ENCODE measurements at places on chromosomes 7 and 10. TPM values are rescaled to one million over a fixed set of nuclear protein-coding genes. Genes with fewer than 3 reads are reported as not detected.
A peak's percentile ranks its signal among the peaks of the same experiment; 100 is the strongest.

GRCh38 chr10:133261726-133262325, 14.8 kb downstream of the ADAM8 start:
- DNase-seq = peak; percentile 66

- peak; percentile 68 for DNase-seq
Measured at GRCh38 chr7:30142710-30143109, 7.9 kb downstream of the MTURN start.

- DNase-seq = no peak
Measured at GRCh38 chr7:42426163-42426562, 189.2 kb upstream of the GLI3 start.

The GDF2 gene
- total RNA-seq = not detected

DNA sequence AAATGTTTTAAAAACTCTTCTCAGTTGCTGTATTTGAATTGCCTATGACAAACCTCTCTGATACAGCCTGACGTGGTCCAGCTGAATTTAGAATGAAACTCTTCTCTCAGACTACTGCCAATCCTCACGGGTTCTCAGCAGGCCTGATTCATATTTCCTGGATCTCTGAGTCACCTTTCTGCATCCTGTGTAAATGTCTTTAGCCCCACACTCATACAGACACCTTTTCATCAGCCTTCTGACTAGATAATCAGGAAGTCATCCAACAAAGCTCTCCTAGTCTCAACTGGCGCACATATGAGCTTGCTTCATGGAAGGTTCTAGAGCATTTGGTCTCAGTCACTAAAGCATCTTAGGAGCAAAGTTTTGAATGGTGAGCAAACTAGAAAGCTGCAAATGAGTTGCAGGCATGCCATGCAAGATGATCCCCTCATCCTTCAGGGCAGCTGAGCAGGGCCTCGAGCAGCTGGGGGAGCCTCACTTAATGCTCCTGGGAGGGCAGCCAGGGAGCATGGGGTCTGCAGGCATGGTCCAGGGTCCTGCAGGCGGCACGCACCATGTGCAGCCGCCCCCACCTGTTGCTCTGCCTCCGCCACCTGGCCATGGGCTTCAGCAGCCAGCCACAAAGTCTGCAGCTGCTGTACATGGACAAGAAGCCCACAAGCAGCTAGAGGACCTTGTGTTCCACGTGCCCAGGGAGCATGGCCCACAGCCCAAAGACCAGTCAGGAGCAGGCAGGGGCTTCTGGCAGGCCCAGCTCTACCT, 182.8 kb downstream of the ARHGAP12 start:
- peak; percentile 89 for DNase-seq

- DNase-seq = no peak
Measured at GRCh38 chr7:99380823-99381663, 6.5 kb downstream of the ARPC1B start.

The CALCR gene
- total RNA-seq = not detected

DNA sequence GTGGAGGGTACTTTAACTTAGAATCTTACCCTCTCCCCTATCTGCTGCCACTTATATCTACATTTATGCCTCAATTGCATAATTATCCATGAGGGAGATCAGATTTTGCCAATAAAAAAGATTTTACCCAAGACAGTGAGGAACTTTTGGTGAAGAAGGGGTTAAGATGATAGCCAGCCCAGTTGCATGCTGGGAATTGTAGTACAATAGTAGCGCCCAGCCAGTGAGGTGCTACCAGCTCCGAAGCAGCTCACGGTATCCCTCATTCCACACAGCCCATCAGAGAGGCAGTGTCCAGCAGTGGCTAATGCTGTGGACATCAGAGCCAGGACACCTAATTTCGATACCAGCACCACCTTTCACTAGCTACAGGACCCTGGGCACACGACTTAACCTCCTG, 5.9 kb upstream of the LGI1 start:
- DNase-seq = peak; percentile 31

The SPACDR gene
- total RNA-seq = 0.49 TPM

- peak; percentile 36 for DNase-seq
Measured at GRCh38 chr10:44935201-44935965, 24.2 kb upstream of the RASSF4 start.

The C10orf90 gene
- not detected for total RNA-seq

- DNase-seq = no peak
Measured at GRCh38 chr7:151238924-151239836, 6.9 kb downstream of the CHPF2 start.

DNA sequence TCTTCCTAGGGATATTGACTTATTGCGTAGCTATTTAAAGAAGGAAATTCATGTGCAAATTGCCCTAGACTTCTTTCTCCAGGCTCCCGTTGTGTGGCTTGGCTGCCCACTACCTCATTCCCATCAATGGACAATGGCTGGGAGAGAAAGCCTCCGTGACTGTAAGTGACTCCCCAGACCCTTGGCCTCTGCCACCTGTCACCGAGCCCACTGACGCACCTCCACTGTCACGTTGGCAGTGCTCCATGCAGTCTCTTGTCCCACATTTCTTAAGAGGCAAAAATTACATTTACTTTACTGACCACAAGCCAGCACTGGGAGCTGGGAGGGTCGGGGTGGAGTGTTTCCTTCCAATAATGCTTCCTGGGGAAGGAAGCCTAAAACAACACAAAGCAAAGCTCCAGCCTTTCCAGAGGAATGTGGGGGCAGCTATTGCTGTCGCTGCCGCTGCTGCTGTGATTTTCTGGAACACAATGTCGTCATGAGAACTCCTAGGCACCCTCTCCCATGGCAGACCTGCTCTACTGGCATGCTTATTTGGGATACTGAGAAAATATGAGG, 89.7 kb upstream of the STEAP1B start:
- DNase-seq = peak; percentile 79

GRCh38 chr10:112643600-112644264, 196.7 kb downstream of the VTI1A start:
- DNase-seq = peak; percentile 58

The SFTPD gene
- not detected for total RNA-seq

DNA sequence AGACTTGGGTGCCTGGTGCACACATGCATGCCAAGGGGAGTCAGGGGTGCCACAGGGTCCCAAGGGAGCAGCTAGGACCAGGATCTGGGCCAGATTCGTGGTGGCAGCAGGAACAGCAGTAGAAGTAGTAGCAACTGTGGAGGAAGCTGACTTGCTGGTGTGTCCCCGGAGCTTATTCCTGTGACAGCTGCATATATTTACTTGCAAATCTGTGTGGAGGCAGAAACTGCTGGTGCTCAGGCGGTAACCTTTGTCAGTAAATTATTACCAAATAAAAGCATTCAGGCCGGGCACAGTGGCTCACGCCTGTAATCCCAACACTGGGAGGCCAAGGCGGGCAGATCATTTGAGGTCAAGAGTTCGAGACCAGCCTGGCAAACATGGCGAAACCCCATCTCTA, 67.4 kb upstream of the RAB18 start:
- DNase-seq = no peak

The IFIT2 gene
- 0.58 TPM for total RNA-seq

GRCh38 chr7:69568266-69568665, 30.0 kb upstream of the AUTS2 start:
- DNase-seq = no peak

- peak; percentile 2 for DNase-seq
Measured at GRCh38 chr7:16034353-16034752, 347.9 kb upstream of the MEOX2 start.

- peak; percentile 26 for DNase-seq
Measured at GRCh38 chr7:82481499-82482097, 38.0 kb upstream of the CACNA2D1 start.

DNA sequence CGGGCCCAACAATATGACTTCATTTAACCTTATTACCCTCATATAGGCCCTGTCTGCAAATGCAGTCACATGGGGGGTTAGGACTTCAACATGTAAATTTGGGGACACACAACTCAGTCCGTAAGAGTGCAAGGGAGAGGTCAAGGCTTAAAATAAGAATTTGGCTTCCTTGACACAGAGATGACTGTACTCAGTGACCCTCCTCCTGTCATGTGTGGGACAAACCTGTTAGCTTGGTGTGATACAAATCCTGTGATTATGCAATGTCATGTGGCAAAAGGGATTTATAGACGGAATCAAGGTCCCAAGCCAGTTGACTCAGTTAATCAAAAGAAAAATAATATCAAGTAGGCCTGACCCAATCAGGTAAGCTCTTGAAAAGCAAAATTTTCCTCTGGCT, 25.9 kb upstream of the GTPBP4 start:
- DNase-seq = no peak

DNA sequence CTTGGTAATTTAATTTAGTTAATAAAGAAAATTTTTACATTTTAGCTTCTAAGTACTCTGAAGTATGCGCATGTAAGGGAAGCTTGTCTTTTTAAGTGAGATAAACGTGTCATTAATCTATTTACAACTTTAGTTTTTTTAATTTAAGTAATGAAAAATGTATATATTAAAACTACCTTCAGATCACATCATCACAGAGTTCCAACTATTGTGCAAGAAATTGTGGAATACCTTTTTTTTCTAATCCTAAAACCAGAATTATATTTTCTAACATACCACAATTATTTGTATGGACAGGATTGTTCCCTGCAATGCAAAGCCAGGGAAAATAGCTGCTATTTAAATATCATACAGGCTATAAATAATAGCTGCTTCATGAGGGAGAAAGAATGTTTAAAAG, 303.2 kb upstream of the KCND2 start:
- no peak for DNase-seq

The CLRN3 gene
- total RNA-seq = not detected

The SLC26A4 gene
- total RNA-seq = 0.21 TPM

The ASB10 gene
- not detected for total RNA-seq

- DNase-seq = peak; percentile 70
Measured at GRCh38 chr10:94725871-94726270, 36.6 kb upstream of the CYP2C19 start.
